Mesothelial cell of epicardium (in vitro differentiated cells): ENCODE measurements at places on chromosomes 12 and 14. TPM values are rescaled to one million over a fixed set of nuclear protein-coding genes. Genes with fewer than 3 reads are reported as not detected.

GRCh38 chr14:94774344-94775090, 4.6 kb upstream of the GSC start:
- DNase-seq, result no peak

- DNase-seq, result no peak
Observed at GRCh38 chr14:33794791-33795305, 156.0 kb downstream of the EGLN3 start.

GRCh38 chr14:31968107-31968810, 108.8 kb upstream of the ARHGAP5 start:
- no peak for DNase-seq

DNA sequence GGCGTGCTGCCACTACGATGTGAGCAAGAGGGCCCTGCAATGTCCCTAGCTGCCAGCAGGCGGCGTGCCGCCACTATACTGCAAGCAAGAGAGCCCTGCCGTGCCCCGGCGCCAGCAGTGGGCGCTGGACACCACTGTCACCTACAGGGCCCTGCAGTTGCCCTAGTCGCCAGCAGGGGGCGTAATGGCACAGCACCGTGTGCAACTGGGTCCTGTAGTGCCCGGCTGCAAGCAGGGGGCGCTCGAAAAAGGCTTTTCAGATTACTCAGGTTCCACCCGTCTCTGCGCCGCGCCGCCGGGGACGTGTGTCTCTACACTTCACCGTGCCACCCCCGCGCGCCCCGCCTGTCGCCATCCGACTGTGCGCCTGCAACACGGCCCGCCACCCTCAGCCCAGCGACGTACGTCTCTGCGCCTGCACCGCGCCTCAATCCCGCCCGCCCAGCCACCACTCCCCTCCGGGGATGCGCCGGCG, 1356.9 kb downstream of the TMEM121 start:
- DNase-seq, result no peak

DNA sequence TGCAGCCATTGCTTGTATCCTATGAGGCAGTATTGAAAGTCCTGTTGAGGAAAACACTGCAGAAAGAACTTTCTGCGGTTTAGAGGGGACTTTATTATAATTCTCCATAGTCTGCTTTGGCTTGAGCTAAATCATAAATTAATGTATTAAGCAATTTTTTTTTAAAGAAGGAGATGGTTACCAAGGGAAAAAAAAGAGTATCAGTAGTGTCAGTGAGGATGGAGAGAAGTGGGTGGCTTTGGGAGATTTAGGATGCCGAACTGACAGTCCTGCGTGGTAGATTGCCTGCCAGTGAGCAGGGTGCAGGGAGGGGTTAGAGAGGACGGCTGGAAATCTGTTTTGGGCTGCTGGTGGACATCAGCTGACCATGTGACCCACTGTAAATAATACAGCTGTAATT, 96.8 kb downstream of the MYRFL start:
- no peak for DNase-seq

- DNase-seq, result no peak
Observed at GRCh38 chr14:34461334-34462131, 507 bp downstream of the SPTSSA start.

DNA sequence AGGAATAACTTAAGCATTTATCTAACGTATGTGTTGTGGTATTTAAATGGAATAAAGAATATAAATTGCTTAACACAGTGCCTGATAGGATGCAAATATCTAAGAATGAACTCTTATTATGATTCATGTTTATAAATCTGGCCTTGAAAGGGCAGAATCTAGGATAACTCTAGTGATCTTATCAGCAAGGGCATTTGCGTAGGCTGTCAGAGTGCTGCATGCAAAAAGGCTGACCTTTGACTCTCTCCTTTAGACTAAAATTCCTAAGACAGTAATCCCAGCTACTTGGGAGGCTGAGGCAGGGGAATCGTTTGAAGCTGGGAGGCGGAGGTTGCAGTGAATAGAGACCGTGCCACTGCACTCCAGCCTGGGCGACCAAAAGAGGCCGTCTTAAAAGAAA, 31.3 kb upstream of the ANP32D start:
- DNase-seq, result no peak

DNA sequence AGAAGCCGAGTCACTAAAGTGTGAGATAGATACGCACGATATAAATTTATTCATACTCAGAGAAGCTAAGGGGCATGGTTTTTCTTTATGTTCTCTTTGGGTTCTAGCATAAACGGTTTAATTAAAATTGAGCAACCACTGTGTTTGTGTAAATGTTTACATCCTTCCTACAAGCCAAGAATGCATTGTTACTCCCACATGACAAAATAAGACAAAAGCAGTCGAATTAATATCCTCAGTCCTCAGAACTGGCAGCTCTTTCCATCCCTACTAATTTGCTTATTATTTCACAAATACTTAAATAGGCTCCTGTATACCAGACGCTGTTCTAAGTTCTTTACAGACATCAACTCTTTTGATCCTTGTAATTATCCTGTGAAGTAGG, 32.0 kb downstream of the SSPN start:
- DNase-seq, result no peak

DNA sequence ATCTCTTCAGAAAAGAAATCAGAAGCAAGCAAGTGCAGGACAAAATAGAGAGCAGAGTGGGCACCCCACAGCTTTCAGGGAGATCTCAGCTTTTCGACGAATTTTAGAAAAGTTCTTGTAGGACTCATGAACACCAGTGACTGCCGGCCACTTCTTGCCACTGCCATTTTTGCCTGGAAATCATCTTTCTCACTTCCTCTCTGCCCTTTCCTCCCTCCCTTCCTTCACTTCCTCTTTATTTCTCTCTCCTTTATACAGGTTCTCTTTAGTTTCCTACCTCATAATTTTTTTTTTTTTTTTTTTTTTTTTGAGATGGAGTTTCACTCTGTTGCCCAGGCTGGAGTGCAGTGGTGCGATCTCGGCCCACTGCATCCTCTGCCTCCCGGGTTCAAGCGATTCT, 185.6 kb downstream of the APAF1 start:
- no peak for DNase-seq

- no peak for DNase-seq
Observed at GRCh38 chr12:116520801-116521471, 38.2 kb upstream of the MAP1LC3B2 start.

SCN8A gene
- total RNA-seq, result 2.7 to 3.2 TPM (median 2.7 TPM) in 3 replicates
